ENCODE measurements at places on chromosomes 12 and 14.

- DNase-seq = no peak
Measured at GRCh38 chr14:101525640-101526527, 35.4 kb upstream of the DIO3 start.

DNA sequence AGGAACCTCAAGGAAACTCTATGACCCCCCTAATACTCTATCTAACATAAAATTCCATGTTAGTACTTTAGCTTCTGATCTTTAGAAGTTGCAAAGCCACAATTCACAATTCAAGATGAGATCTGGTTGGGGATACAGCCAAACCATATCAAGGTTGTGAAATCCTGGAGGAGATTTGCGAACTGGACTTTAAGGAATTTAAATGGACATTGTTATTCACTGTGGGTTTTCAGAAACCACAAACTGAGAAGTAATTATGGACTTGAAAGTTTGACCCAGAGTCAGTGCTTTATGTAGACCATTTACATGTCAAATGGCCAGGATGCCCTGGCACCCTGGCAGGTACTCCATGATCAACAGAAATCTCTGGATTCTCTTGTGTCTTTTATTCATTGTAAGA, 14.2 kb upstream of the CDKL1 start:
- peak; percentile 57 for DNase-seq

DNA sequence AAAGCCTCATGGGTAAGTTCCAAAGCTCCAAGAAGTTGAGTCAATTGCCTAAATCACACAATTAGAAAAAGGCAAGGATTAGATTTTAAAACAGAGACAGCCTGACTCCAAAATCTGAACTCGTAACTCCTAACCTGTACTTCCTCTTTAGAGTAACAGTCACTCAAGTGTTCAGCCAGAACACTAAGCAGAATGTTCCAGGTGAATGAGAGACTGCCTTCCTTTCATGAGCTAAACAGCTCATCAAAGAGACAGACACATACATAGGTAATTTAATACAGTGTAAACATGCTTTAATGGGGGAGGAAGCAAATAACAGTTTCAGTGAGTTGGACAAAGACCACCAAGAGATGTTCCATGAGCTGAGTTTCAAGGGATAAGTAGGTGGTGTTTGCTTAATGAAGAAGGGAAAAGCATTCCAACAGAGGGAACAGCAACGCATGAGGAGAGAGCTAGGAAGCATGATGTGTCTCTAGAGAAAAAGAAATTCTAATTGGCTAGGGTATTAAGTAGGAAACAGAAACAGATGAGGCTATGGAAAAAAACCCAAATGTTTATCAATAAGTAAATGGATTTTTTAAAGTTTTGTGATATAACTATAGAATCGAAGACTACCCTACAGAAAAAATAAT, 403.9 kb downstream of the MED13L start:
- DNase-seq = no peak

DNA sequence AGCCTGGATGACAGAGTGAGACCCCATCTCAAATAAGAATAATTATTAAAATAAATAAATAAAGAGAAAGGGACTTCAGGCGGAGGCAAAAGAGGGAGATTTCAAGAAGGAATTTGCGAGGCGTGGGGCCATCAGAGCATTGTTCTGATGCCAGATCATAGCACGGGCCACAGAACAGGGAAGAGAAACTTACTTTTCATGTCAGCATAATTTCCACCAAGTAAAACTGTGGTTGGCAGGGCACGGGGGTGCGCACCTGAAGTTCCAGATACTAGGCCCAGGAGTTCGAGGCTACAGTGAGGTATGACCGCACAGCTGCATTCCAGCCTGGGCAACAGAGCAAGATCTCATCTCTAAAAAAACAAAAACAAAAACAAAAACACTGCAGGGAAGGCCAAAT, 11.0 kb upstream of the PLBD1 start:
- DNase-seq = no peak

DNA sequence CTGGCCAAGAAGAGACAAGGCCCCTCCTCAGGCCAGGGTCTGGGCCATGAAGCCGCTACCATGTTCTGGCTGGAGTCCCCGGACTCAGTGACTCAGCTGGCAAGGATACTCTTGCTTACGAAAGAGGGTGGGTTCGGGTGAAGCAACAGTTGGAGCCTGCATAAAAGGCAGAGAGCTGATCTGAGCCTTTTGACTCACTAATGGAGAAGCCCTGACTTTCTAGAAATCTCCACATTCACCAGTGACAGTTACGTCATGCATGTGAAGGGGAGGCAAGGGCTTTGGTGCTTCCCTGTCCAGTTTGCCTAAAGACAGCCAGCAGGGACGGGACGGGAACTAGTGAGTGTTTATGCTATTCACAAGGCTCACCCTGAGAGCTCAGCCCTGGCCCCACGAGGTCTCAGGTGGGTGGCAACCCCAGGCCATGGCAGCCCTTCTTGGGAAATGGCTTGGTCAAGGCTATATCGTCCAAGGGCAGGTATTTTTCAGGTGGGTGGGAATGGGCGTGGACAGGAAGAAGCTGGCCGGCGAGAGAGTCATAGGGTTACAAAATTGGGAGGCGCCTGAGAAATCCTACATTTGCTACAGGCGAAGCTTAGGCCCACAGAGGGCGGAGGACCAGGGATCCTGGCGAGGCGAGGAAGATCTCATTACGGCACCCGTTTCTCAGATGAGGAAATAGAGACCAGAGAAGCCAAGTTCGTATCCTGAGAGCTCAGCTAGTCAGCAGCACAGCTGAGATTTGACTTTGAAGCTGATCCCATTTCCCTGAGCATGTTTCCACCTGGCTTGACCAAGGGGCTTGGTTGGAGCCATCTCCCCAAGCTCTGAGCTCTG, 314.6 kb downstream of the BCL11B start:
- DNase-seq = peak; percentile 77

GRCh38 chr12:93944201-93944600, 204.2 kb upstream of the PLXNC1 start:
- peak; percentile 13 for DNase-seq
